Femur (tissue), 1 donor: ENCODE measurements at places on chromosomes 11 and 22.
A peak's percentile ranks its signal among the peaks of the same experiment; 100 is the strongest.

- DNase-seq, result no peak
Observed at GRCh38 chr11:46143049-46143806, 22.0 kb upstream of the PHF21A start.

DNA sequence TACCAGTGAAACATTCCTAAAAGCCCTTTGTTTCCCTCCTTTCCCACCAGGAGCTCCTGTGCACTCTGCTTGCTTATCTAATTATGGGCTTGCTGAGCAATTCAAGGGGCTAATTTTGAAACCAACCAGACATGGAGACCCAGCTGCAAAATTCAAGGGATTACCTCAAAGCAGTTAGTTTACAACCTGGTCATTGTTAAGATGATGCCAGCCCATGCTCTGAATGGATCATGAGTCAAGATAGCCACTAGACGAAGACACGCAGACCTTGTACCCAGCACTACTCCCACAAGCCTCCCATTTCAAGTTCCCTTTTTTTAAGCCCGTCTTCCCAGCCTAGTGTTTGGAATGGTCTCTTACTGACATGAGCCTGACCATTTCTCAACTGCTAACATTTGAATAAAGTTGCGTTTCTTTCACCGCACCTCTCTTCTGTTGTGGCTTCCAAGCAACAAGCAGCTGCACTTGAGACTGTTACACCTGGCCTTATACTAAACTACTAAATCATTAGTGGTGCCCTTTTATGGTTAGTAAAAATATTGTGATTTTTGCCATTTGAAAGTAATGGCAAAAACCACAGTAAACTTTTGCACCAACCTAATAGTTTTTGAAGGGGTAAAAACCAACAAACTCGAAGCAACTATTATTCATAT is 315.3 kb upstream of the LUZP2 start:
- DNase-seq, result no peak

- DNase-seq, result peak; percentile 61
Observed at GRCh38 chr11:45921561-45922424, 663 bp upstream of the LARGE2 start.

DNA sequence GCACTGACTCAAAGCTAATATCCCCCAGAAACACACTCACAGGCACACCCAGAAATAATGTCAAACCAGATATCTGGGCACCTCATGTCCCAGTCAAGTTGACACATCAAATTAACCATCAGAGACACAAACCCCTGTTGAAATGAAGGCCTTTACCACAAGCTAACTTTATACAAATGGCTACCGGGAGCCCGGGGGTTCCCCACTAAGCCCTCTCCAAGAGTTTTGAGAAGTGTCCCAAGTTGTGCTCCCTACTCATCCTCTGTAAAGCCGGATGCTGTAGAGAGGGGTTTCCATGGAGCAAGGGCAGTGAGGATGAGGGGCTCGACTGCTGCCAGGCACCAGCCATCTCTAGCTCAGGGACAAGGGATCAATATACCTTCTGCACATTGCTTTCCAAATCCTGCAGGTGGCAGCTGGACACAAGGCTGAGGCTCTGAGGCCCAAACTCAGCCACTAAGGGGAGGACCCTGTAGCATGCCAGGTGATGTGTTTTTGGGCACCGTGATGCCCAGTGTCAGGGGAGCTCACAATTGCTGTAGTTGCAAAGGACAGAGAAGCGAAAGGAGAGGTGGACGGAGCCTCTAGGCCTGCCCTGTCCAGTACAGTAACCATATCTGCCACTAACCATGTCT is 145.7 kb downstream of the TTC17 start:
- no peak for DNase-seq

DNA sequence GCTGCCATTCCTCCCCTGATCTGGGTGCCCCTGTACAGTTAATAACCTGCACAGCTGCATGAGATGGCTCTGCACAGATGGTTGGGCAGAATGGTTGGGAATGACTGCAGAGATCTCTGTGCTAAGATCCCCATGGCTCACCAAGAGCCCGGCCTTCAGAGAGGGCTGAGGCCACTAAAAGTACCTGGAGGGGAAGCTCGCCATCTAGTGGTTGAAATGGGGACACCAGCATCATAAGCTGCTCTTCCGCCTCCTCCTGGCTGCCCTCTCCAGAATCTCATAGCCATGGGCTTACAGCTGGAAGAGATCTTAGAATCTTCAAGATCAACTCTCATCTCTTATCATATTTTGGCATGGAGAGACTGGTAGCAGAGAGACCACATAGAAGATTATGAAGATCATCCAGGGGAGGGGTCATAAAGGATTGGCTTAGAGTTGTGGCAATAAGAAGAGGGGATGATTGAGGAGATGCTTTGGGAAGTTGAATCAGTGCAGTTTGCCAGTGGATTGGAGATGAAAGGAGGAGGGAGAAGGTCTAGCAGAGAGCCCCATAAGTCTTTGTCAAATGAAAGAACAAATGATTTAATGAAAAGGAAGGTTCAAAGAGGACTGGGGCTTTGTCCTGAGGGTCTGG is 22.0 kb upstream of the TLCD5 start:
- peak; percentile 69 for DNase-seq
